ENCODE measurements at places on chromosomes 12 and 14.
A peak's percentile ranks its signal among the peaks of the same experiment; 100 is the strongest.

- DNase-seq = no peak
Observed at GRCh38 chr12:20096430-20096829, 271.9 kb upstream of the PDE3A start.

GRCh38 chr14:65164068-65164824, 61.9 kb upstream of the MAX start:
- DNase-seq = peak; percentile 47

GRCh38 chr12:9341260-9341585, 133.0 kb upstream of the PZP start:
- no peak for DNase-seq

GRCh38 chr14:58947814-58948445, 240.5 kb upstream of the DAAM1 start:
- DNase-seq = peak; percentile 30

DNA sequence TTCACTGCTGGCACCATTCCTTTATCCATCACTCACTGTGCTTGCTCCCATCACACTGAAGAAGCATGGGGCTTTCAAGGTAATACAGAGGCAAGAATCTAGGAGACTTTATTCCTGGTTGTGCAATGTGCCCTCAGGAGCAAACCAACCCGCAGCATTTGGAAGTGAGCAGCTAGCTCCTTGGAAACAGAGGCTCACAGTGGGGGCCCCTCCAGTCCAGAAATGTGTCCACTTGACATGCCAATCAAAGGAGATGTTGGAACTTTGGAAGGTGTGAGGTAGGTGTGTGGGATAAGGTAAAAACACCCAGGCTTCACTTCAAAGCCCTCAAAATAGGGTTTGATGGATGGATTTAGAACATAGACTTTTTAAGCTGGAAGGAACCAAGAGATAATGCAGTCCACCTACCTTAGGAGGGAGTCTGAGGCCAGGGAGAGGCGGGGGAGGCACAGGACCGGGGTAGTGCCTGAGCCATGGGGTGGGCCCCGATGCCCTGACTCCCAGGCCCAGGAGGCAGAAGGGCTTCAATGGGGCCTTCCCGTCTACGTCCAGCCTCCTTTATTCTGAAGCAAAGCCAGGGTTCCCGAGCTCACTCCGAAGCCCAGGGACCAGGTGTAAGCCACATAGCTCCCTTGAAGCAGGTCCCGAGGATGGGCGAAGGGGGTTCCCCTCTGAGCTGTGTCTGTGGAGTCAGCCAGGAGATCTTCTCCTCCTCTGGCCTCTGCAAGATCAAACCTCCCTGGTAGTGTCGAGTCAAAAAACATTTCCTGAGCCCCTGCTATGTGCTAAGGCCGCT, 17.6 kb upstream of the BCL11B start:
- no peak for DNase-seq

GRCh38 chr12:32107359-32108267, 966 bp downstream of the BICD1 start:
- DNase-seq = peak; percentile 84

- no peak for DNase-seq
Observed at GRCh38 chr14:41096131-41096530, 510.5 kb upstream of the LRFN5 start.

- DNase-seq = peak; percentile 50
Observed at GRCh38 chr12:16583969-16584745, 21.8 kb downstream of the LMO3 start.

GRCh38 chr14:36129181-36129580, 47.3 kb downstream of the PTCSC3 start:
- DNase-seq = peak; percentile 1

DNA sequence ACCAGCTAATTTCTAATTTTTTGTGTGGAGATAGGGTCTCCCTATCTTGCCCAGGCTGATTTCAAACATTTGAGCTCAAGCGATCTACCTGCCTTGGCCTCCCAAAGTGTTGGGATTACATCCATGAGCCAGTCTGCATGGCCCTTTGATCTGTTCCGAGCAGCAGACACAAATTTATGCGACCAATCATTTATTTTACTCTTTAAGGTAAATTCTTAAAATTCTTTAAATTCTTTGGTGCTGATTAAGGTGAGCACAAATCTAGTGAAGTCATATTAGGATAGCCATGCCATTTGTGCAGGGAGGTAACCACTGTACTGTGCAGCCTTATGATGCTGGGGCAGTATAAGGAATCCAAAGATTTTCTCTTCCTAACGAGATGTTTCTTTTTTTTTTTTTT, 135.7 kb downstream of the SRGAP1 start:
- no peak for DNase-seq

GRCh38 chr14:69013943-69014782, 35.1 kb upstream of the ACTN1 start:
- DNase-seq = peak; percentile 64

- DNase-seq = no peak
Observed at GRCh38 chr14:72788972-72789728, 104.8 kb downstream of the DPF3 start.

DNA sequence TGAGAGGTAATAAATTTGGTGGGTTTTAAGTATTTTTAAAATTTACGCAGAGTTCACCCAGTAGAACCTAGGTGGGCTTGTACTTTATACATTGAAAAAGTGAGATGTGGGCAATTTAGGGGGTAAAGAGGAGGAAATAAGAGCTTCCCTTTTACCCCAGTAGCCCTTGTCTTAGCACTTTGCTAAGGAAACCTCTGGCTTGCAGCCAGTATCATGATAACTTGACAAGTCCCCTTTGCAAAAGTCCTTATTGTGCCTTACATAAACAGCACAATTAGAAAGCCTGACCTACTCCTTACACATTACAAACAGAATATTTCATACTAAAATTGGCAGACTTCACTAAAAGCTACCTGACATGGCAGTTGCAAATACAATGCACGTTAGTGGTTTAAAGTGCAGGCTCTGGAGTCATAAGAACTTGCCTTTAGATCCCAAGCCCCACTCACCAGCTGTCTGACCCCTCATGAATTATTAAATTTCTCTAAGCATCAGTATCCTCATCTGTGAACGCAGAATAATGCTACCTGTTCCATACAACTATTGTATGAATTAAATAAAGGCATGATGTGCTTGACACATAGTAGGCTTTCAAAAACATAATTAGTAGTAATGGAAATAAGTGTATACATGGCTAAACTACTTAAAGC, 53.2 kb upstream of the NELL2 start:
- DNase-seq = no peak

DNA sequence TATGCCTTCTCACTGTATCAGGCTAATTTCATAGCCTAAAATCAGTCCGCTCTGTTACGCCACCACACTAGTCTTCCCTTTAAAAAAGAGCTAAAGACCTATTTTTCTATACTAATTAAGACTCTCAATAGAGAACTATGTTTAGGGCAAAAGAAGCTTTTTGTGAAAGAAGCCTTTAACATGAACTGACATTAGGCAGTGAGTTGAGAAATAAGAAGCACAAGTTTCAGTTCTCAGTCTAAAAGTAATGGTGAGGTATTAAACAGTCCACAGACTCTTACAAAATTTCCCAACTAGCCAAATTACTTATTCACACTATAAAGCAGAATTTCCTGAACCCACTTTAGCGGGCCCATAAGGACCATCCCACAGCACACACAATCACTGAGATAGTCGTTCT, 93.7 kb downstream of the SOX5 start:
- no peak for DNase-seq

DNA sequence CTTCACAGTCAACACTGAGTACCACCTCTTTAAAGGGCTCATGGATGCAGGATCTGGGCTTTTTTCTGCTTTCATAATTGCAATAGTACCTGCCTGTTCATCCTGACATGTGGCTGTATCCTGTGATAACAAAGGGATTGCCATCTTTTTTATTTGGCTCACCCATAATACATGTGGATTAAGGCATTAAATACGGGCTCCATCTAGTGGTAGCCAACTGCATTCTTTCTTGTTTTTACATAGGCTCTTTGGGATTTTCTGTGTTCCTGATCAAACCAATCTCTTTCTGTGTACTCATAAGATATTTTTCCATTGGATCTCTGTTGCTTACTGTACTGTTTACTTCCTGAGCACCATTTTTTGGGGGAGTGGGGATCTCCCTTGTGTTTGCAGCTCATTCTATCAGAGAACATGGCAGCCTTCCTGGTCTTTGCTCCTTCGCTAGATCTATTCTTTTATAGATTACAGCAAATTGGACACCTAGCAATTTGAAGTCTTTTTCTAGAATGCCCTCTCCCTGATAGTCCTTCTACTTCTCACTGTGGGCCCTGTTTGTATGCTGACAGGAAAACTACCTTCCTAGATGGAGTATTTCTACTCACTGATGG, 723.4 kb upstream of the MDGA2 start:
- peak; percentile 11 for DNase-seq

GRCh38 chr14:90656973-90657372, 159.3 kb downstream of the TTC7B start:
- no peak for DNase-seq

DNA sequence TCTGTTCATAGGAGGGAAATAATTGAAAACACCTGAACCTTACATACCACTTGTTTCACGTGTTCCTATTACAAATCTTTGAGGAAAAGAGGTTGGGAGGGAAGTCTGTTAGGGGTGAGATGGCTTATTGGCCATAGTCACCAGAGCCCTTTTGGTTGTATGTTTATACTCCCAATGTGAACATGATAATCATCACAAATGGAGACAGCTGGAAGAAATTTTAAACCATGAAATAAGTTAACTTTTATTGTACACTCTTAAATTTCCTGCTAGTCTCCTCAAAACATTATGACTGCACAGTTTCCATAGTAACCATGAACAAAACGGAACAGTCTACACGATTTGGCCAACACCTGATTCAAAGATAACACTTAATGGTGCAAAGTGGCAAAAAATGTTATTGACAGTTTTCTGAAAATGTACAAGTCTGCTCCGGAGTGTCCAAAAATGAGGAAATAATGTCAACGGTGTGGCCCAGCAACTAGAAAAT, 56.9 kb downstream of the LMNTD1 start:
- DNase-seq = peak; percentile 83

DNA sequence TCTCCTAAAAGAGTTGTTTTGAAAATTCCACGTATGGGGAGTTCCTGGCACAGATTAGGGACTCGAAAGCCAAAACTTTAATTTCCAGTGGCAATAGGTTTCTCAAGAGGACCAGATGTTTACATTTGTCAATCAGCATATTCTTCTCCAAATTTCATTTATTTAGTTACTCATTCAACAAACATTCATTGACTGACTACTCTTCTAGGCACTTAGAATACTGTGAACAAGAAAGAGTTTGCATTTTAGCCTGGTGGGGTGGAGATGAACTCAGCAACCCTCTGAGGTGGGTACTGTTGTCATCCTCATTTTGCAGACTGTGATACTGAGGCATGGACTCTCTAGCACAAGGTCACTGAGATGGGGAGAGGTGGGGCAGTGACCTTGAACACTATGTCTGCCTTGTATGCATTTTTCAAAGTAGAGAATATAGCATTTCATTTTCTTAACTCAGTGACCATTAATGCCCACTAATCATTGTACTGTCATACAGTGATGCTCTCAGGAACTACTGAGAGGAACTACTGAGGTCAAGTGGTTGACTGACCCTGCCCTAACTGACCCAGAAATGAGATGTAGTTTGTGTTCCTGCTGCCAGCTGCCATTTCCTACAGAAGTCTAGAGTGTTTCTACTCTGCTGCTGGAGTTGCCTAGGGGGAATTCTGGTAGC, 2.2 kb downstream of the L3HYPDH start:
- peak; percentile 81 for DNase-seq

DNA sequence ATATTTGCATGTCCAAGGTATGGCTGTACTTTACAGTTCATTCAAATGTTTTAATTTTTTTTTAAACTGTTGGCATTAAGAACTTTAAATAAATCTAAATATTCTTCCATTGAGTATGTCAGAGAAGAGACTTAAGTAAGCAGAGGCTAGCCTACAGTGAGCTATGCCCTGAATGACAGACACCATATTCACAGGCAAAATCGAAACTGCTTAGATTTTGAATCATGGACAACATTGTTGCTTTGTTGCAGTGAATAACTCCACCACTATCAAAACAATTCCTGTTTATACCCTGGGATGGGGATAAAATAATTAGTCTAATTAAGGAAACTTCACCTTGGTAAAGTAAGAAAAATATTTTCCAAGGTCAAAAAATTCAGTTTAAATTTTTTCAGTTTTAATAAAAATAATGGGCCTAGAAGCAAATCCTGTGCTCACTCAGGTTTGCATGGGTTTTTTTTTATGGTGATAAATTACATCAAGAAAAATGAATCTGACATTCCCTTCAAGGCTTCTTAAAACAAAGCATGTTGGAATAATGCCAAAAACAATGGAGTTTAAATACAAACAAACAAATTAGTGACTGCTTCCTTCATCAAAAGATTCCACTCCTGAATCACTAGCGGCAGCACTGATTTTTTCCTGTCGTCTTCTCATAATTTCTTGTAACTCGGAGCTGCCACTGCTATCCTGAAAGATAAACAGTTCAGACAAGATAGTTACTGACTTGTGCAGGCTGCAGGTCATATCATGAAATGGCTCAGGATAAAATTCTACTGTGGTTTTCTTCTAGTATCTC, 168.2 kb downstream of the EPS8 start:
- DNase-seq = no peak

DNA sequence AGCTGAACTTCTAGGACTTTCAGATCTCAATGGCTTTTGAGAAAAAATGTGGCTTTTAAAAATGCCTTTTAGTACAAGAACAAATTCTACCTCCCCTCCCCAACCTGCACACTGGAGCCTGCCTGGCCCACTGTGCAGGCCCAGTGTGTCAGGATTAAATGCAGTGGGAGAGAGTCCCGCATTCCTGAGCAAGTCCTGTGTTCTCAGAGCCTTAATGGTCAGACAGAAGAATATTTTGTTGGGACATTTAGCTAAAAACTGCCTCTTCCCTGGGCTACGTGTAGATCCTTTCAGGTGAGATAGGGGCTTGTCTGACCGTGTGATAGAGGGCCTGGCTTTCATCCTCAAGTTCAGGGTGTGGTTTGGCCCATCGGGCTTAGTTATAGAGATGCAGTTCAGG, 63.1 kb upstream of the ESRRB start:
- no peak for DNase-seq

DNA sequence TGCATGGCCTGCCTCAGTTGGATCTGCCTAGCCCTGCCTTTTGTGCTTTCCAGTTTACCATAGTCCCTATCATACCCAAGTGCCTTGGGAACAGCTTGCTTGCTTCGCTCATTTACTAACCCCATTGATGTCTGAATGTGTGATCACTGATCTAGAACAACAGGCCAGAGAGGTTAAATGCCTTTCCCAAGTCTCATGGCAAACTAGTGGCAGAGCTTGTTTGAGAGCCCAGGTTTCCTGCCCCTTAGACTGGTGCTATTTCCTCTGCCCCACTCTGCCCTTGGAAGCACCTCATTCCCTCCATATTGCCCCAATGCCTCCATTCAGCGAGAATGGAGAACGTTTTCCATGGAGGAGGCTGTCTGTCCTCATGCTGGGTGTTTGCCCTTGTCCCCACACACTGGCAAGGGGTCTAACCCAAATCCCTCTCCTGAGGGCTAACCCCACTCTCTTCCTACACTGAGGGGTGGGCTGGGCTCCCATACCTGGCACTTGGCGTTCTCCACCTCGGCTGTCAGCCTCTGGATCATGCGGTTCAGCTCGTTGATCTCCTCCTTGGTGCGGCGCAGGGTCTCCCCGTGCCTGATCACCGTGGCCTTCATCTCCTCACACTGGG, 19.8 kb downstream of the KRT7 start:
- no peak for DNase-seq

- no peak for DNase-seq
Observed at GRCh38 chr12:68975811-68976210, 42.8 kb upstream of the CPM start.

Measured in fibroblast of skin of right biceps (primary cell).